ENCODE measurements at places on chromosomes 7 and 10.

DNA sequence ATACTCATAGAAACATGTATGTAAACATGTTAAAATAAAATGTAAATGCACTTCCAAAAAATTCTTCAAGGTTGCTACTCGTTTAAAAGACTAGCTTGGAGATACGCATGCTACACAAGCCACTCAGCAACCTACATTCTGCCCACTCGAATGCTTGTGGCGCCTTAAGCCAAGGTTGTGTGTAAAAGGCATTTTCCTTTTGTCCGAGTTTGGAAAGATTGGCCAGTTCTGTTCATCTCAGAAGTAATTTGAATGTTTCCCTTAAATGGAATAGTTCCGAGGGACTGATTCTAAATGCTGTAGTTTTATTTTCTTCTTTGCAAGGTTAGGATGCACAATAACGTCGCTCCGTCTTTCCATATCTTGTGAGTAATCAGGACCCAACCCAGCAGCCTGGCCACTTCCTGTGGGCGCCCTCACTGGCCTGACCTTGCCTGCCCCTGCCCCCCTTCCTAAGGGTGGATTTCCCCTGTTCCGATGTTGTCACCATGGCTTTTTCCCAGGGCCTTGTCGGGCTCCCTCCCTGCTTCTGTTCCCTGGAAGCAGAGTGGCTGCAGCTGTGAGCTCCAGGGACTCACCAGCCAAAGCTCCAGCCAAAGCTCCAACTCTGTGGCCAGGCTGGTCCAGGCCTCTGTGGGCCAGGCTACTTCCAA is 70.6 kb downstream of the PTPRE start:
- DNase-seq = no peak

GRCh38 chr10:70940834-70941568 is 52.6 kb upstream of the PCBD1 start:
- DNase-seq = no peak

DNA sequence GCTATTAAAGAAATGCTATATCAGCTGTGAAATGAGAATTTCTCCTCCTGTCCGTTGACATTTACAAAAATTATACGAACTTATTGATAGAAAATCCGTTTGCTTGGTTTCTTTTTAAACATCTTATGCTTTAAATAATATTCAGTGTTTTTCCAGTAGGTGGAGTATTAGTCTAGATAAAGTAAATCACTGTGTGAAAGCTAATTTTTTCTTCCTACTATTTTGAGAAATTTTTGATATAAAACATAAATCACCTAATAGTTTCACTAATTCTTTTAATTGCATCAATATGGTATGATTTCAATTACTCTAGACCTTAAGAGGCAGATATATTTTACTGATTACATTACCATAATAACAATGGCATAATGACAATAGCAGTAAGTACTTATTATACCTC is 335.2 kb upstream of the C7orf33 start:
- no peak for DNase-seq

DNA sequence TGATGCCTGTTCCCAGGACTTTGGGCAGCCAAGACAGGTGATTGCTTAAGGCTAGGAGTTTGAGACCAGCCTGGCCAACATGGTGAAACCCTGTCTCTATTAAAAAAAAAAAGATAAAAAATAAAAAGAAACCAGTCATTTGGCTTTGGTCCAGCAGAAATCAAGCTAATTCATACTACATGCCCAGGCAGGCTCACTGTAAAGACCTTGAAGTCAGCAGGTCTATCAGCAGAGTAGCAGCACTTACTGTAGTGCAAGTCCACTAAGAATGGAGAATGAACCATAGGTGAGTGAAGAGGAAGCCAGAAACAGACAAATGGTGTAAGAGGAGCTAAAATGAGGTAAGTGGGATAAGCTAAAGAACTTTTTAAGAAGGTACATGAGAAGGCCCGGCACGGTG is 24.7 kb downstream of the PSPH start:
- no peak for DNase-seq

DNA sequence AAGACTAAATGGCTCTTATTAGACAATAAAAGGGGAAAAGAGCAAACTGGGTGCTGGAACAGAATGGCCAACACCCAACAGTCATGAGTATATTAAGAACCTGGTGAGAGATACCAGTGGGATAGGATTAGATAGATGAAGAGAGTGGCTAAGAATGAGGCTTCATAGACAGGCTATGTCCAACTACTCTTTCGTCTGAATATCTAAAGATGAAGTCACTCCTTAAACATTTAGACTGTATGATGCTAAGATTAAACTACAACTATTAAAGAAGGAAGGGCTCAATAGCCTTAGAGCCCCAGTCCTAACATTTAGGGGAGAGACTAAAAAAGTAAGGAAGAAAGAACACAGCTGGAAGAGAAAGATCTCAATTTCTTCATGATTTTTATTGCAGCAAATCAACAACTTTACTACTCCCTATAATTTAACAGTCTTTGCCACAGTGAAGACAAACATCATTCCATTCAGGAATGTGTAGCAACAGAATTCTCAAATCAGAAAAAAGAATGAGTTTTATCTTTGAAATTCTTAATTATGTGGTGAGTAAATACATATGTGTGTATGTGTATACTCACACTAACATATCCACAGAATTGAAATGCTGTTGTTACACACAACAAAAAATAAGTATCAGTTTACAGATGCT is 45.6 kb downstream of the CACNA2D1 start:
- no peak for DNase-seq

DNA sequence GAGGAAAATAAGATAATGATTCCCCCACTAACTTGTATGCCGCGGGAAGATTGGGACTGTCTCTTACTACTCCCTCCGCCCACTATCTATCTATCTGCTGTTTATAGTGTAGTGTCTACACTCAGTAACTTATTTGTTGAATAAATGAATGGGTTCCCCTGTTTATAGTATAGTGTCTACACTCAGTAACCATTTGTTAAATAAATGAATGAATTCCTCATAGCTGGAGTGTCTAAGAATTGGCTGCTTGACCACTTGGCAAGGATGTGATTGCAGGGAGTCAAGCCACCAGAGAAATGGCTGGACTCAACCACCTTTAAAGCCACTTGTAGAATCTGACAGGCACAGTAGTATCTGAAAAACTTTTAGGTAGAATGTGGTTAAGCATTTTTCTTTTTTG is 147.1 kb downstream of the TRIL start:
- DNase-seq = no peak

- DNase-seq = no peak
Measured at GRCh38 chr7:15967551-15967950, 281.1 kb upstream of the MEOX2 start.

- no peak for DNase-seq
Measured at GRCh38 chr7:18755793-18756192, 260.2 kb downstream of the HDAC9 start.

DNA sequence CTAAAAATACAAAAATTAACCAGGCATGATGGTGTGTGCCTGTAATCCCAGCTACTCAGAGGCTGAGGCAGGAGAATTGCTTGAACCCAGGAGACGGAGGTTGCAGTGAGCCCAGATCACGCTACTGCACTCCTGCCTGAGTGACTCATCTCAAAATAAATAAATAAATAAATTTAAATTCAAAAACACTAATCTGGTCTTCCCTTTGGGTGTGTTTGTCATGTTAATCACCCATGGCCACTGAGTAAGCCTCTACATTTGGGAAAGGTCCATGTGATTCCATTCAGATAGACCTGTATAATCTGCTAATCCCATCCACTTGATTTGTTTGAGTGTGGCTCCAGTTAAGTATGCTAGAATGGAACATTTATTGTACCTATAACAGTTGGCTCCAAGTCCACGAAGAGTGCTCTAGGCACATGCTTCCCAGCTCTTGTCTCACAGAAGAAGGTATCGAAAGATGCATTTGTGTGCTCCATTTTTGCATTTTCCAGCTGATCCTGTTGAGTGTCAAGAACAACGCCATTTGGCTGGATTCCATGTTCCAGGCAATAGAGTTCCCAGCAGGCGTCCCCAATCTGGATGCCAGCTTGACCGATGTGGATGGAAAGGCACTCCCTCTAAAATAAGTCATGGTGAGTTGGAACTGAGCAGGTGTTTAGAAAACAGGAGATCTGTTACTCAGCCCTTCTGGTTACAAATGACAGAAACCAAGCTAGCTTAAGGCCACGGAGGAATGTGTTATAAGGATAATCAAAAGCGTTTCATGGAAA is 4.0 kb downstream of the TUBAL3 start:
- DNase-seq = no peak

- no peak for DNase-seq
Measured at GRCh38 chr10:91683975-91684374, 51.1 kb upstream of the PPP1R3C start.

GRCh38 chr10:128866551-128866950 is 600.5 kb upstream of the MGMT start:
- DNase-seq = no peak

DNA sequence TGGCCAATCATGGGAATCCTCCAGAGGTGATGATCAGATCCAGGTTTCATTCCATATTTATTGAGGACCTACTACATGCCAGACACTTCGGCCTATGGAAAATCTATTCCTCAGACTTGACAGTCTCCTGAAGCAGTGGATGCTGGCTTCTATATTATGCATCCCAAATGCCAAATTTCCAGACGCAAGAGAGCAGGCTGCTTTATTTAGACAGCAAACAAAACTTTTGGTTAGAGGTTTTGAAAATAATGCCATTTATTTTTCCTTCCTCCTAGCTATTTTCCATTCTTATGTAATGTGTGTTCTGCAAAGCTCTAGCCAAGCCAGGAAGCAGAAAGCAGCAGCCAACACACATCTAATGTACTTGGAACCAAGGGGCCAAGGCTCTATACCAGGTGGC is 330.8 kb downstream of the GPAM start:
- no peak for DNase-seq

DNA sequence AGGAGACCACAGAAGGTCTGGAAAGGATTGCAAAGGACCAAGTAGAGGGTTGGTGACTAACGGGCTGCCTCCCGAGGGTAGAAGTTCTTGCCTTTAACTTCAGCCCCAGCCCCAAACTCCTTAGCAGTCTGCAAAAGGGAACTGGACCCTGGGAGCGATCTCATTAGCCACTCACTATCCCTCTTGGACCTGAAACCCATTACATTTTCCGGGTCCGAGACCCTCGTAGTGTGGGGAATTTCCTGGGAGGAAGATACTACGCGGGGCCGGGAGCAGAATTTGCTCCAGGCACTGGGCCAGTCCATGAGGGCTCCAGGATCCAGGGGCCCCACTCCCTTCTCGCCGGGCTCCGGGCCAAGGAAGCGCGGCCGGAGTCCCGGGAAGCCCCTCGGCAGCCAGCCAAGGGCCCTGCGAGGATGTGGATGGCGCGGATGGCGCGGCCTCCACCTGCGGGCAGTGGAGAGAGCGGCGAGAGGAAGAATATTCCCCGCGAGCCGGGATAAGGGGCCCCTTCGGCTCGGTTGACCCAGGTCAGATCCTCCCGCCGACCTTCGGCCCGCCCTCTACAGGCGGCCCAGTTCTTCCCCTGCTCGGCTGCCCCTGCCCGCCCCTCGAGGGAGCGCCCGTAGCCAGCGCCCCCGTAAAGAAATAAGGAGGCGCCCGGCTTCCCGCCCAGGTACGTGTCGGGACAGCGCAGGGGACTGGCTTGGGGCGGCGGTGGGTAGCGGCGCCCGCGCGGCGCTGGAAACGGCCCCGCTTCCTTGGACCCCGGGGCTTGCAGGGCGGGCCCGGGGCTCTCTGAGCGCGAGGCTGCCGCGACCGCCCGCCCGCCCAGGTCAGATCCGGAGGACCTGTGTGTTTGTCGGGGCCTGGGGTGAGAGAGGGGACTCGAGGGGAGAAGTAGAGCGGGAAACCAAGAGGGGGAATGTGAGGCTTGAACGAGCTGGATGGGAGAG is at the start of gene MYO3A:
Gene MYO3A (plus strand): TSS at position 577 of the 956 bp plus-strand sequence. CDS start 17,882 bp downstream, outside the sequence.
- no peak for DNase-seq

DNA sequence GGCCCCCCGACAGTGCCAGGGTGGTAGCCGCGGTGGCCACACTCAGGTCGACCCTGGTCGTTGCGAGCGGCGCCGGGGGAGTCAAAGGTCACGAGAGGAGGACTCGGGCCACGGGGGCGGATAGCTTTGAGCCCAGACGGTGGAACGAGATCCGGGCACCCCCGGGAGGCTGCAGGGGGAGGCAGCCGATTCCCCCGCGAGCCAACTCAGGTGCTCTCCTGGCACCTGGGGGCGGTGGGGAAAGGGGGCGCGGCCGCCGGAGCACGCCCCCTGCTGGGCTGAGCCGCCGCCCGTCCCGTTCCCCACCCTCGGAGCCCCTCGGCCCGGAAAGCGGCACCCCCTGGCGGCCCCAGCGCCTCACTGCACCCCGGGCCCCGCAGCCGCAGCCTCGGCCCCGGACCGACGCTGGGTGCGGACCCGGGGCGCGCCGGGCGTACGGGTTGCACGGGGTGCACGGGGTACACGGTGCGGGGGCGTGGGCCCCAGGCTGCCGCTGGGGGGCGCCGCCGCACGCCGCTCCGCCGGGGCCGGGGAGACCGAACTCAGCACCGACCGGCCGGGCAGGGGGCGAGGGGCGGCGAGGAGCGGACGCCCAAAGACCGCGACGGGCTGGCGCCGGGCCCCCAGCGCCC is 521 bp upstream of the NYAP1 start:
- peak; percentile 78 for DNase-seq

GRCh38 chr7:87339373-87339897 is 6.0 kb upstream of the CROT start:
- DNase-seq = no peak

GRCh38 chr10:74052994-74053393 is 55.1 kb downstream of the VCL start:
- DNase-seq = no peak

DNA sequence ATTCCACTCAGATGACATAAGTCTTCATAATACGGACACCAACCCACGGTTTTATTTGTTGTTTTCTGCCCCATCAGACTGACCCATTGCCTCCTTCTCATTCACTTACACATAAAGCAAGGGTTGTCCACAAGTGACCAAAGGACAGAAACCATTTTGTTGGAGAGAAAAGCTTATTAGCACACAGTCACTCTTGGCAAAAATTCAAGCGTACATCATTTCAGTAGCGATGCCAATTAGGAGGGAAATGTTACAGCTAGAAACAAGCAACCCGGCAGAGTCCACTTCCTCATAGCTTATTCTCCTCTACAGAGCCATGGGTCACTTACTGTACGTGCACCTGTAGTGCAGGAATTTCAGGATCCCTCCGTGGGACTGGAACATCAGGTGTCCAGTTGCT is 23.0 kb downstream of the ABLIM1 start:
- no peak for DNase-seq

DNA sequence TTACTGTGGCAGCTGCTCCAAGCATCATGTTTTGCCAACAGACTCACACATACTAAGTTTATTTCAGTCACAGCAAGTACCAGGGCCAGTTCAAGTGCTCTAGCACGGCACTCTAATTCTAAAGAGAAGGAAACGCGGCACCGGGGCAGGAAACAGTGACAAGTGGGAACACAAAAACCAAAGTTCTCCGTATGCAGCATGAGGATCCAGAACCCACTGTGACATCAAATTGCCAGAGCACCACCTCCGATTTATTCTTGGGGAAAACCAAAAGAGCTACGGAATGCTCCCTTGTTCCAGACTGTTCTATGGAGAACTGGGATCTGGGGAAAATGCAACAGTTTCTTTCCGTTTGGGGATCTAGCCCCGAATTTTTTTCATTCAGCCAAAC is 448 bp upstream of the PTER start:
- no peak for DNase-seq

- DNase-seq = no peak
Measured at GRCh38 chr7:100602889-100603725, 944 bp downstream of the PCOLCE start.

GRCh38 chr10:16777473-16778370 is 39.5 kb downstream of the RSU1 start:
- no peak for DNase-seq

- DNase-seq = no peak
Measured at GRCh38 chr7:95473276-95473985, 12.3 kb upstream of the ASB4 start.

- DNase-seq = no peak
Measured at GRCh38 chr7:102933763-102934162, 21.0 kb downstream of the LRRC17 start.

GRCh38 chr10:101489355-101489754 is 98.7 kb downstream of the POLL start:
- DNase-seq = no peak

Data from stimulated activated CD8-positive, alpha-beta memory T cell treated with anti-CD3 and anti-CD28 coated beads, Interleukin-2, amount 100 ng/mL, for 48 hours (primary cell).